ENCODE measurements at places on chromosomes 3 and 15. TPM values are rescaled to one million over a fixed set of nuclear protein-coding genes. Genes with fewer than 3 reads are reported as not detected.
A peak's percentile ranks its signal among the peaks of the same experiment; 100 is the strongest.

DNA sequence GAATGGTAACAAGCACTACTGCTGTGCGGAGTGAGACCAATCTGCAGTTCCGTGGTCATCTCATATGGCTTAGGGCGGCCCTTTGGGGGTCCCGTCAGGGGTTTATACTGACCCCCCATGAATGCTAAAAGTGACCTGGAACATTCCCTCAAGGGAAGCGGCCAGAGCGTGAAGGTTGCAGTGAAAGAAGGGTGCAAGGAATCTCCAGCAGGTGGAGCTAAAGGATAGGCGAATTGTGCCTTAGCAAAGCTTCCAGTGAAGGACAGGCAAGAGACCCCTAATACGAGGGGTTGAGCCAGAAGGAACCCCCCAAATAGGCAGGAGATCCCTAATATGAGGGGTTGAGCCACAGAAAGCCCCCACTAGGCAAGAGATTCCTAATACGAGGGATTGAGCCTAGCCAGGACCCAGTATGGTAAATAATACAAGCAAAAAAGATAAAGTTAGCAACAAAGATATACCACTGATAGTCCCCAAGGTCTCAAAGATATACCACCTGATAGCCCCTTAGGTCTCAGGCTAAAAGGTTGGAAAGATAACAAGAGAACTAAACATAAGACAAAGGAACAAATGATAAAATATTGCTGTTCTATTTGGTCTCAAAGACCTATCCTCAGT lies 32.8 kb downstream of the ZNF589 start:
- peak; percentile 81 for DNase-seq

DNA sequence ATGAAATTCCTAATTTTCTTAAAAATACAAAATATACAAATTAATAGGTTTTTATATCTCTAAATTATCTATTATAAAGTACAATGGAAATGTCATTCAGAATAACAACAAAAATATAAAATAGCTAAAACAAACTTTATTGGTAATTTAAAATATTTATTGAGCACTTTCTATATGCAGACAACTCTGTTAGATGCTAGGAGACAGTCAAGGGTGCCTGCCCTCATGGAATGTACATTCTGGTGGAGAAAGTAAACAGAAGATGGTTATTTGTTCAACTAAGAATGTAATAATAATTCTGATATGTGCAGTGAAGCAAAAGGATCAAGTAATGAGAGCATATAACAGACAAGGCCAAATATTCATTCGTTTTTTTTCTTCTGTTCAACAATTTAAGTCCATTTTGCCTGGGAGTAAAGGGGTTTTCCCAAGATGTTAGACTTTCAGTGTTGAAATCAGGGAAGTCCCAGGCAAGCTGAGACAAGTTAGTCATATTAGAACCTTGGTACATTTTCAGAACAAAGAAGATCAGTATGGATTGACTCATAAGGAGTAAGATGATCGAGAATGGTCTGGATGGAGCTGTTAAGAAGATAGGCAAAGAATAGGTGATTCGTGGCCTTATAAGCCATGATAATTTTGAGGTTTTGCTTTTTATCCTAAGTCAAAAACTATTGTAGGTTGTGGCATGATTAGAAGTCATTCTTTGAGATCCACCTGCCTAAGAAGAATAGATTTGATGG lies 150.2 kb upstream of the MLF1 start:
- no peak for DNase-seq

DNA sequence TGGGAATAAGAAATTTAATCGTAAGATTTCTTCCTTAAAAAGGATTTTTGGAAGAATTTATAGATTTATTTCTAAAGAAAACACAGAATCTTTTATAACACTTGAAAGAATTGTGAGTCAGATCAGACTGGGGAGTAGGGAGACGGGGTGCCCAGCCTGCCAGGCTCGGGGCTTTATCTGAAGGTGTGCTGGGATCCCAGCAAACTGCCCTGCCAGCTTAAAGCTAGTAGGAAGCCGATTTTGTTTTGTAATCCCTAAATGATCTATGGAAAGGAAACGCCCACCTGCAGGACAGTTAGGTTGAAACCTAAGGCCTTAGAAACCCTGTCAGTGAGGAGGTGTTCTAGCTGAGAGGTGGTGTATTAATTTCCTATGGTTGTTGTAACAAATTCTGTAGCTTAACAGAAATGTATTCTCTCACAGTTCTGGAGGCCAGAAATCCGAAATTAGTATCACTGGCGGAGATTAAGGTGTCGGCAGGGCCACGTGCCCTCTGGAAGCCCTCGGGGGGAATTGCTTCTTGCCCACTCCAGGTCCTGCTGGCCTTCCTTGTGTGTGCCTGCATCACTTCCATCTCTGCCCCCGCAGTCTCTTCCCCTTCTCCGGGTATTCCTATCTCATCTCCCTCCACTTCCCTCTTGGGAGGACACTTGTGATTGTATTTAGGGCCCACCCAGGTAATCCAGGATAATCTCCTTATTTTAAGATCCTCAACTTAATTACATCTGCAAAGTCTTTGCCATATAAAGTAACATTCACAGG lies 19.3 kb upstream of the RAB6B start:
- DNase-seq: no peak

DNA sequence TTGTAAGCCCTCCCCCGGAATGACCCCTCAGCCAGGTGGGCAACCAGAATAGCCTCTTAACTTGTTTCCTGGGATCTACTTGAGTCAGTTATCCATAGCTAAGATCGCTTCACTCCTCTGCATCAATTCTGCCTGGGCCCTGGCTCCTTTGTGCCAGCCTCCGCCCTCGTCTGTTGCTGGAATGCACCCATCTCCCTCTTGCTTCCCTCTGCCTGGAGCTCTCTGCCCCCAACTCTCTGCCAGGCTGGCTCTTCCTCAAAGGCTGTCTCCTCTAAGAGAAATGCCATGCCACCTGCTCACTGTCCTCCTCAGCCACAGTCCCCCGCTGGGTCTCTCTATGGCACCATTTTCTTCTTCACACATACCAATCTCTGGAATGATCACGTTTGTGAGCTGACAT lies 240.8 kb downstream of the ADAMTS17 start:
- DNase-seq: no peak

DNA sequence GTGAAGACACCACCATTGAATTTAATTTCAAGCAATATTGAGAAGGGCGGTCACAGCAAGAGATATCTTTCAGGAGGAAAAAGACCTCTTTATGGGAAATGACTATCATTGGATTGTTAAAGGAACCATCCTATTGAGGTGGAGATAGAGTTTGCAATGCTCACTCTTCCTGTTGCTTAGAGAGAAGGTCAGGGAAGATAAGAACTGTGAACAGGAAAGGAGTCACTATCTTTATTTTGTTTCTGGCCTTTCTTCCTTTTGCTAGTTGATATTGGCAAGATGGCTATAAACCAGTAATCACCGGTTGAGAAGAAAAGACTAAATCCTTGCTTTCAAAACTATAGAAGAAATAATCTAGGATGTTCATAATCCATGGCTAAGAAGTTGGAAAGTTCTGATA lies 112.1 kb upstream of the TMEM108 start:
- DNase-seq: no peak

- no peak for DNase-seq
These were observed 57.9 kb downstream of the CHSY1 start for GRCh38 chr15:101193806-101194545.

DNA sequence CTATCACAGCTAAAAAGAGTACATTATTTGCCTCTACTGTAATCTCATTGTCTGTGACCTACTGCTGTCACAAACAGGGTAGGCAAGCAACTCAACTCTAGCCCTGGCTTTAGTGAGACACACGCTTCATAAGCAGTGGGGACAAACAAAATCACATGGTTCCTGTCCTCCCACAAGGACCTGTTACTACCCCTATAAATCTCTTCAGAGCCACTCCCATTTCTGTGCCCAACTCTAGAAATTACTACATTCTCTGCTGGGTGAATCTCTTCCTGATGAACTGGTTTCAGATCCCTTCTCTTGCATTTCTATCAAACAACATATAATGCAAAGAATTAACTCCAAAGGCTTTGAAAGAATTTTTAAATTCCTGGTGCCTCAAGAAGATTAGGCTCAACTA lies 117.3 kb downstream of the DMXL2 start:
- no peak for DNase-seq

Gene OXTR
- total RNA-seq: 1.6 TPM

- DNase-seq: no peak
These were observed 170.6 kb downstream of the MINAR1 start for GRCh38 chr15:79602731-79603130.

DNA sequence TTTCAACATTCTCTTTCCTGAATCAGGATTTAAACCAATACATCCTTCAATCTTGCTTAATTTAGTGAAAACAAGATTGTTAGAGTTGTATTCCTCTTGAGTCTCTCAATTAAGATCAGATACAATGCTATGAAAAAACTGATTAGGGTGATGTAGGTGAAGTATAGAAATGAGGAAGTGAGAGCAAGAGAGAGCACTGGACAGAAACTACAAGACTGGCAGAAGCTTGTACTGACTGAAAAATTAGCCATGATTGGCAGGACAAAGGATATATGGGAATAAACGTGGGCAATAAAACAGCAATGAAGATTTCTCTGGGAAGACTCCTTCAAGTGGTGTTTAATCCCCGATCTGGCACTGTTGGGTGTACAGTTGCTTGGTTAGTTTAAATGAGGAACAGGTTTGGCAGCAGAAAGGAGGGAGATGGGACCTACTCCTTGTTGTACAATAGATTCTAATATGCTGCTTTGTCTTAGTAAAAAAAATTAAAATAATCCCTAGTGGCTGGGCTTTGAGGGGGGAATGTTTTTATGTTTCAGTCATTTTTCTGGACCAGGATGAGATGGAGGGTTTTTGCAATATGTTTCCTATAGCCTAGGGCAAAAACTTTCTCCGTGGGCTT lies 252.7 kb downstream of the SLC9A9 start:
- no peak for DNase-seq

- no peak for DNase-seq
These were observed 184.9 kb downstream of the SOX2 start for GRCh38 chr3:181896605-181897004.

DNA sequence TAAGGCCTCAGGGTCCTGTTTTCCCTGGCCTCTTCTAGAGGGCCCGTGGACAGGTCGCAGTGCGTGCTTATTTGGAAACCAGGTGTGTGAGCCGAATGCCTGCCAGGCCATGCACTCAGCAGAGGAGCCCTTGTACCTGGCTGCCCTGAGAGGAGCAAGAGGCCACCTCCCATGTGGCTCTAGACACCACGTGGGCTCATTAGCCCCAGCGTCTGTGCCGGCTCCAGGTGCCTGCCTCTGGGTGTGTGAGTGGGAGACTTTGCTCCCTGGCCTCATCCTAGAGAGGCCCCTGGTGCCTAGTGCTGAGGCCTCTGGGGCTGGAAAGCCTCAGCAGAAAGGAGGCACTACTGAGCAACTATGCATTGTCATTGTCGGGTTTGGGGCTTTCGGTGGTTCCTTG lies 50.4 kb downstream of the KLF13 start:
- DNase-seq: peak; percentile 41

DNA sequence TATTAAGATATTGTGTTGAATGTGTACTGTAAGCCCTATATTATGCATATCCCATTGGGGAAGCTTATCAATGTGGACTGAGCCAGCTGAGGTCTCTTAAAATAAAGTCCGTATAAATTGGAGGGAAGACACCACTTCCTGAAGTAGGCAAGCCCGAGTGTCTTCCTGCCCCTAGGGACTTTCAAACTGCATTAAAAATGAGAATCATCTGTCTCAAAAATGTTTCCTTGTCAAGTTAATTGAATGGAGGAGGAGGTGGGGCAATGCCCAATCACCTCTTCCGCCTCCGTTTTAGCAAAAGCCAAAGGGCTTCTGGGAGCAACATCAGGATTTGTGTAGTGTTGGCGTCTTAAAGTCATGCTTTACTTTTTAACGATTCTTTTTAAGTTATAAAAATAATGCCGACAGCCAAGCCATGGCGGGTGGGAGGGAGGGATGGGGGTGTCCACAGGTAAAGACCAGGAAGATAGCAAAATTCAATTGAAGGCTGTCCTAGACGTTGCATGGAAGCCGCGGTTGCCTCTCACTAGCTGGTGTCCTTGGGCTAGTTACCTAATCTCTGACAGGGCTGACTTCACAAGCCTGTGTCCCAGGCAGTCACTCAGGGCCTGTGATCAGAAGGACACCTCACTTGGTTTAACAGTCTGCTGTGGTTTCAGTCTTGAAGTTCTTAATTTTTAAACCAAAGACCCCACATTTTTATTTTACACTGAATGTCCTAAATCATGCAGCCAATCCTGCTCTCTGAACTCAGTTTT lies 524.9 kb upstream of the PROK2 start:
- DNase-seq: no peak

- no peak for DNase-seq
These were observed 1592.8 kb upstream of the GBE1 start for GRCh38 chr3:83354205-83354604.

- DNase-seq: peak; percentile 54
These were observed 33.0 kb downstream of the ANP32A start for GRCh38 chr15:68787609-68788263.

DNA sequence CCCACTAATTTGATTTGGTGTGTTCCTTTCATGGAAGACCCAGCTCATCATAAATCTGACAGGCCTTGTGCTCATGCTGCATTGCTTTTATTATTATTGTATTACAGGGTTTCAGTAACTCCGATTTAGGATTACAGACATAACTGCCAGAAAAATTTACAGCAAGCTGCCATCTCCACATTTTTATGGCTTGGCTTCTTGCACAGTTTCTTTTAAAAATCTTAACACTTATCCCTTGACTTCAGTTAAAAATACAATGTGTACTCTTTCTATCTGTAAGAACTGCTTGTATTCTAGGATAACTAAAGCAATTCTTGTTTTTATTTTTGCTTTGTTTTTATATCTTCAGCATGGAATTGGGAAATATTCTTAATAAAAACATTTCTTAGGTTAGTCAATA lies 612.2 kb downstream of the DIPK2A start:
- DNase-seq: no peak

- DNase-seq: no peak
These were observed 460.0 kb upstream of the TBL1XR1 start for GRCh38 chr3:177657243-177657642.

- DNase-seq: no peak
These were observed 33.1 kb downstream of the KLHL25 start for GRCh38 chr15:85761635-85762034.

- DNase-seq: no peak
These were observed 8.4 kb downstream of the TMOD3 start for GRCh38 chr15:51837792-51838251.

Data from hepatocyte (in vitro differentiated cells).